ENCODE measurements at places on chromosomes 16 and 17. TPM values are rescaled to one million over a fixed set of nuclear protein-coding genes. Genes with fewer than 3 reads are reported as not detected.

DDX19B gene
- 31.6 TPM for total RNA-seq

CEMP1 gene
- not detected for total RNA-seq

RUNDC3A gene
- total RNA-seq = 3.1 TPM

MEFV gene
- total RNA-seq = not detected

TOM1L1 gene
- 83.7 TPM for total RNA-seq

AURKB gene
- total RNA-seq = 1.6 TPM

ADAD2 gene
- total RNA-seq = not detected

GDPD1 gene
- 1.6 TPM for total RNA-seq

SLC16A5 gene
- 18.1 TPM for total RNA-seq

STH gene
- not detected for total RNA-seq

OGFOD1 gene
- 63.5 TPM for total RNA-seq

FBXW10 gene
- not detected for total RNA-seq

CTF1 gene
- total RNA-seq = 0.26 TPM

KLHL10 gene
- 0.13 TPM for total RNA-seq

PRCD gene
- total RNA-seq = not detected

ZSCAN10 gene
- total RNA-seq = not detected

ZP2 gene
- total RNA-seq = not detected

KRTAP9-3 gene
- not detected for total RNA-seq

SPDYE4 gene
- total RNA-seq = not detected

LGALS9 gene
- total RNA-seq = 1.3 TPM

TNK1 gene
- total RNA-seq = 11.8 TPM

MSLN gene
- 2.6 TPM for total RNA-seq

Measured in bronchial epithelial cell (primary cell).